Upper lobe of left lung (tissue), 6 donors: ENCODE measurements at places on chromosomes 4 and X.

- DNase-seq, result no peak
Measured at GRCh38 chrX:108224727-108225621, 133.4 kb downstream of the ATG4A start.

GRCh38 chrX:133980832-133981588, 4.4 kb downstream of the GPC3 start:
- no peak for DNase-seq

GRCh38 chrX:24216037-24216436, 66.5 kb downstream of the ZFX start:
- no peak for DNase-seq

DNA sequence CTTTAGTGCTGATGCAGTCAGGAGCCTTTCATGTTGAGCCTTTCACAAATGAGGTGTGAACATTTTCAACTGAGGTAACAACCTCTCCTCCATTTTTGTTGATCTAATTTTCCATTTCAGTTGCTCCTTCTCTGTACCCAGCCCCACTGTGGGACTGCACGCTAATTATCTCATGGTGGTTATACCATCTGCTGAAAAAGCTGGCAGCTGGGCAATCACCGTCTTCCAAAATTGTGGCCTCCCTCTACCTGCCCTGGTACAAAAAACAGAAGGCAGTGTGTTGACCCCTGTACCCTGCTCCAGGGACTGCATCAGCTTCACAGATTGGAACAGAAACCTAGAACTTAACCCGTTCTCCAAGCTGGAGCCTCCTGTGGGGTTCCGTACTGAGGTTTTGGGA, 72.4 kb upstream of the LONRF3 start:
- no peak for DNase-seq

GRCh38 chr4:113687067-113687718, 74.3 kb downstream of the CAMK2D start:
- no peak for DNase-seq

DNA sequence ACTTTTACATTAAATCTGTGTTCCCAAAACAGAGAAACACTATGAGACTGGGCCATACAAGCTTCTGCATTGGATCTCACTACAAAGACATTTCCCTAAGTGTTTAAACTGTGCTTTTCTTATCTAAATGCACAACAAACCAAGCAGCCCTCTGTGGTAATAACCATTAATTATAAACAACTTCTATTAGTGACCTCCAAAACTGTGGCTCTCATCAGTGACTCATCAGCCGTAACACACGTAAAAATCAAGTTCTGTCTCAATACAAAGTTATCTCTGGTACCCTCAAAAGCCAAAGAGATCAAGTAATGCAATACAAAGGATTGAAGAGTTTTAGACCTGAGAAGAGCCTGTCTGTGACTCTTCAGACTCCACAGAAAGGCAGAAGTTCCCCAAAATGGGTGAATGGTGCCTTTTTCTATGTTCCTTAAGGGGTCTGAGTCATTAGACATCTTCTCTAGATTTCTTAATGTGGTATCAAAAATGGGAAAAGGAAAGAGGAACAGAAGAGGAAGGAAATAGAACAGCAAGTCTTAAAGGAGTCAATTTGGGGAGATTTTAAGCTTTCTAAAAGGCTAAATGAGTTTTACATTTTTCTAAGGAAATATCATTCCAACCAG, 189.8 kb upstream of the PPP1R2C start:
- no peak for DNase-seq

- DNase-seq, result no peak
Measured at GRCh38 chrX:21863241-21863640, 7.5 kb downstream of the YY2 start.

DNA sequence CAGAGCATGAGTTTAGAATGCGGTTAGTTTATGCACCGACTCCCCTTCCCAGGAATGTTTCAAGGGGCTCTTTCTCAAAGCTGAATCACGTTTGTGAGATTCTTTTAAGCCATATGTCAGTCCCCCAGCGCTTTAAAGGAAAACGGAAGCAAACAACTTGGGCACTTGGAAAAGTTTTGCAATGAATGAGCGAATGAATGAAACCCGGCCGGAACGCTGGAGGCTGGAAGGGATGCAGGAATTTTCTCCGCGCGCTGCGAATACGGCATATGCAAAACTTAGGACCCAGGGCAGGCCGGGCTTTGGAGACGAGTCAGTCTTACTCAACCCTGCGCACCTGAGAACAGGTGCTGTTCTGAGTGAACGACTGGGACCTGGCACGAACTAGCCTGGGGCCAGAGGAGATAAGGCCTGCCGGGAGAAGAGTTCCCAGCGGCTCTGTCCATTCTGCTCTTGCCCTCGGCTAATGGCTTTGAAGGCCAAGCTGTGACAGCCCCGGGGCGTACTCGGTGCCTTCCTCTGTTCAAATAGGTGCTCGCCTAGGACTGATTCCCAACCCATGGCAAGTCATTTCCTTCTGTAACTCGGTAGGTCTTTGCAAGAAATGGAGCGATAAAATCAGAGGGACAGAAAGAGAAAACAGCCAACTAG, 743 bp upstream of the NRK start:
- peak; percentile 24 for DNase-seq

DNA sequence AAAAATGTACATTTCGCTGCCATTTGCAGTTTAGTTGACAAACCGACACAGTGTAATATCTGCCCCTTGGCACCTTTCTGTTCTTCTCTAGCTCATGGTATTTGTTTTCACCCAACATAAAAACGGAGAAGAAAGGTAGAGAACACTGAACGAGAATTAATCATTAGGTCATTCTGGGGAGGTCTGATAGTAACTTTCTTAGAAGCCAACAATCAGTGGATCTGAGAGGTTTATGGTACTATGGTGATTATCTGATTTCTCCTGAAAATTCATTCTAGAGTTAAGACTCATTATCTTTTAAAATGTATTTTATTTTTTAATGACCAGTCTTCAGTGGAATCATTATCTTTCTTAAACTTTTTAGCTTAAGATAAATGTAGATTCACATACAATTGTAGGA, 8.5 kb downstream of the RAPGEF2 start:
- DNase-seq, result no peak

DNA sequence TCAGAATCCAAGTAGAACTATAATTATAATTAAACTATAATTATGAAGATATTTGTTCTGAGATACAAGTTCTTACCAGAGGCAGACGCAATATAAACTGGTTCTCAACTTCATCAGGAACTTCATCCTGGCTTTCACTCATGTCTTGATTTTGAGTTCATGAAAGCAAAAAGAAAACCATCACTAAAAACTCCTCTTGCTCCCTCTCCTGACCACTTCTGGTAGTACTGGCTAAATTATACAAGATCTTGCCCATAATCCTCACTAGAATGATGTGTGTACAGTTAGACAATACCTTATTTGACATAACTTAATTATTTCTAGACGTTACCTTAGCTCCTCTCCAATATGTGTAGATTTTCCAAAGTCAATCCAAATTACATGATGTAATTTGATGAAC, 3.7 kb downstream of the TAF7L start:
- no peak for DNase-seq

DNA sequence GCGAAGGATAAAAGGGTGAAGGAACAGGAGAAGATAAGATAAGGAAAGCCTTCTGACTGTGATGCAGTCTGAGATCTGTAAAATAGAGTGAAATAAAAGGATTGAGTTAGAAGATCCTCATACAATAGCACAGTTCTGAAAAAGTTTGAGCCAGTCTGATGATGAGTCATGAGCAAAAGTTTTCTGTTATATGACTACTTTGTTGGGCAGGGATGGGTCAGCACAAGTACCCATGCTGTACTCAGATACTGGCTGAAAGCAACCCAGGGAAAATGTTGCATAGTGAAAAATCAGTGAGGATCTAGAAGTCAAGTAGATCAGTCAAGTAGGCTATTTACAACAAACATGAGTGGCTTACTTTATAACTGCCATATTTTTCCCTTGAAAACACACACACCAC, 253.5 kb downstream of the PCDH10 start:
- no peak for DNase-seq

DNA sequence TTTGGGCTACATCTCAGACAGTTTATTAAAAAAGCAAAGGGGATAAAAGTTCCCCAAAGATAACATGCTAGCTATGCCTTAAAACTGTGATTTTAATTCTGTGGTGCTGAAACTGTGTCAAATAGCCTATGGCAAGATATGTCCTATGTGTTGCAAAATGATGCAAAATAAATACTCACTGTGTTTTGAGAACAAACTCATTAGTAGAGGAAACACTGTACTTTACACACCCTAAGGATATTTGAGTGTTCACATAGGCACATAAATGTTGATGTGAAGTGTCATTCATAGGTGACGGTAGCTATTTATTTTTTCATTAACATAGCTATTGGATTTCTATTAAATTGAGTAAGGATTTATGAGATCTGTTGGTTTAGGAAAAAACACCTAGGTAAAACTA, 351.9 kb downstream of the FAT4 start:
- no peak for DNase-seq

- peak; percentile 15 for DNase-seq
Measured at GRCh38 chr4:8744083-8744805, 127.4 kb downstream of the HMX1 start.

DNA sequence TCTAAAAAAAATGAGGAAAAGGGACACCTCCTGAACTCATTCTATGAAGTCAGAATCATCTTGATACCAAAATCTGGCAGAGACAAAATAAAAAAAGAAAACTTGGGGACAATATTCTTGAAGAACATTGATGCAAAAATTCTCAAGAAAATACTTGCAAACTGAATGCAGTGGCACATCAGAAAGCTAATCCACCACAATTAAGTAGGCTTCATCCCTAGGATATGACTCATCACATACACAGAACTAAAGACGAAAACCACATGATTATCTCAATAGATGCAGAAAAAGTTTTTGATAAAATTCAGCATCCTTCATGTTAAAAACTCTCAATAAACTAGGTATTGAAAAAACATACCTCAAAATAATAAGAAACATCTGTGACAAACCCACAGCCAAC, 98.3 kb downstream of the FAM47B start:
- DNase-seq, result no peak

GRCh38 chr4:110184140-110184790, 14.2 kb downstream of the ELOVL6 start:
- DNase-seq, result no peak

GRCh38 chr4:139419388-139419914, 34.5 kb upstream of the RAB33B start:
- no peak for DNase-seq

- DNase-seq, result peak; percentile 93
Measured at GRCh38 chr4:337932-338758, 531 bp downstream of the ZNF141 start.

- DNase-seq, result no peak
Measured at GRCh38 chr4:150145090-150145945, 67.1 kb downstream of the DCLK2 start.

- DNase-seq, result peak; percentile 90
Measured at GRCh38 chr4:186104114-186104889, at the start of gene FAM149A. Gene FAM149A (plus strand): TSS chr4:186104704.

GRCh38 chr4:74524985-74525384, 80.0 kb downstream of the AREG start:
- no peak for DNase-seq

GRCh38 chr4:184039963-184040383, 134.9 kb downstream of the STOX2 start:
- DNase-seq, result peak; percentile 69

DNA sequence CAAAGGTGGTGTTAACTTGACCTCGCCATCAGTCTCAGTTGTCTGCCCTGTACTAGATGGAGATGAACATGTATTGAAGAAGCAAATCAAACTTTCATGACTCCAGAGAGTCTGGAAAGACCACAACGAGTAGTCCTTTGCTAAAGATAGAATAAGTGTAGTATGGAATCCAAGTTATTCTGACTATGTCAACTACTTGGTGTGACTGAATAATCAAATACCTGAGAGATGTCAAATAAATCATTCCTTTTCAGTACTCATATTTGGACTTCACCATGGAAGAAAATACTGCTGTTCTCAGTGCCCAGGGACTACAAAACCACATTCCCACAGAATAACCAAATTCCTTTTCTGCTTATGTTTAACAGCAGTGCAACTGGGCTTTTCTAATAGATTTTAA, 161.2 kb upstream of the SPRY1 start:
- no peak for DNase-seq

GRCh38 chr4:93700571-93700970, 128.0 kb upstream of the ATOH1 start:
- no peak for DNase-seq

DNA sequence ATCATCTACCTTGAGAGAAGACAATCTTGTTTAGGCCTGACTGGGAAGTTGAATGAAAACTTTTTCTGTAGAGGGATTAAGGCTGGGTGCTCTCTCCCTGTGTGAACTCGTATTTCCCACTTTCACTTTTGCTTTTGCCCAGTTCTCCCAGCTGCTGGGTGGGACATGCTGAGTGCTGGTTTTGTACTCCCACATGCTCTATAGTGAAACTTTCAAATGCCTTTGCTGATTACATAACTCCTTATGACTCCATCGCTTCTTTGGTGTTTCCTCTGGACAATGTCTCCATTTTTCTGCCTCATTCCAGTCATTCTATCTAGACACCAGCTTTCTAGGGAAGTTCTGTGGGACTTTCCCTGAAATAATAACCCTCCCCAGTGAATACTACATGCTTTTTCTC, 100.5 kb downstream of the CLNK start:
- no peak for DNase-seq

- DNase-seq, result no peak
Measured at GRCh38 chrX:83008415-83008814, 499.7 kb upstream of the POU3F4 start.

- no peak for DNase-seq
Measured at GRCh38 chr4:189780391-189780790, 160.3 kb upstream of the FRG1 start.

DNA sequence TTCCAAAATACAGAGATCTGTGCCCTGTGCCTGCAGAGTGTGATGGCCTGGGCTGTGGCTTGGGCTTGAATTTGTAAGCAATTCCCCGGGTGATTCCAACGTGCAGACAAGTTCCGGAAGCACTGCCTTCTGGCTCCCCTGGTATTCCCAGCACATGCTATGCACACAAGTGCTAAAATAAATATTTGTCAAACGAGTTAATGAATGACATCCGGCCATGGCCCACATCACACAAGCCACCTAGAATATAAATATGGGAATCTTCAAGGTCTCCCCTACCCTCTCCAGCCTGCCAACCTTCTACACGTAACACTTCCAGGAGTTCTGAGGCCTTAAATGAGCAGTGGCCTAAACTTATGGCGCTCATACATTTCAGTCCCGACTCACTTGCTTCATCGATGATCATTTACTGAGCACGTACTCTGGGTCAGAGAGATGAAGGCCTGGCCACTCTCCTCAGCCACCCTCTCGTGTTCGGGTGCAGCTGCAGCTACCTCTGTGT, 21.3 kb downstream of the DCTD start:
- no peak for DNase-seq

GRCh38 chrX:10085223-10085622, 71.6 kb upstream of the CLCN4 start:
- no peak for DNase-seq

GRCh38 chr4:3791910-3792542, 25.8 kb downstream of the ADRA2C start:
- no peak for DNase-seq

- no peak for DNase-seq
Measured at GRCh38 chrX:51598899-51599298, 19.8 kb downstream of the CENPVL3 start.

- no peak for DNase-seq
Measured at GRCh38 chr4:109009909-109010308, 247.1 kb upstream of the ETNPPL start.
